A549 treated with ZK216348 at 1 μM for 4 hours (cell line): ENCODE measurements at places on chromosomes 6 and 20. TPM values are rescaled to one million over a fixed set of nuclear protein-coding genes. Genes with fewer than 3 reads are reported as not detected.

NKX2-4 gene
- not detected in 5 replicates for total RNA-seq

HRH3 gene
- not detected in 5 replicates for total RNA-seq

C20orf141 gene
- total RNA-seq = 0.36 TPM in 1 of 5 replicates, not detected in the others

FAM83C gene
- 0.07 to 0.15 TPM (median 0.12 TPM) in 4 of 5 replicates, not detected in the other for total RNA-seq

TRIM40 gene
- total RNA-seq = not detected in 5 replicates

NHLRC1 gene
- 1.3 to 2.3 TPM (median 1.6 TPM) in 5 replicates for total RNA-seq

PNPLA1 gene
- 0.15 TPM in 1 of 5 replicates, not detected in the others for total RNA-seq

LMBRD1 gene
- 8.8 to 14.6 TPM (median 9.8 TPM) in 5 replicates for total RNA-seq

CDKN1A gene
- 189 to 281 TPM (median 252 TPM) in 5 replicates for total RNA-seq

CDSN gene
- 0.11 TPM in 1 of 5 replicates, not detected in the others for total RNA-seq

CNR1 gene
- total RNA-seq = 0.63 to 1.4 TPM (median 0.78 TPM) in 5 replicates

KLC4 gene
- 4.4 to 7.9 TPM (median 6.8 TPM) in 5 replicates for total RNA-seq

CCN6 gene
- total RNA-seq = not detected in 5 replicates

DAAM2 gene
- total RNA-seq = 0.02 to 0.04 TPM in 2 of 5 replicates, not detected in the others

EYA4 gene
- 7.9 to 12.6 TPM (median 9.7 TPM) in 5 replicates for total RNA-seq

FAM209B gene
- 0.34 to 1.00 TPM (median 0.75 TPM) in 4 of 5 replicates, not detected in the other for total RNA-seq

DEFB132 gene
- not detected in 5 replicates for total RNA-seq

BHLHE23 gene
- not detected in 5 replicates for total RNA-seq

RAMACL gene
- 0.17 to 0.20 TPM in 2 of 5 replicates, not detected in the others for total RNA-seq
